ENCODE measurements at places on chromosomes 12 and 14.

DNA sequence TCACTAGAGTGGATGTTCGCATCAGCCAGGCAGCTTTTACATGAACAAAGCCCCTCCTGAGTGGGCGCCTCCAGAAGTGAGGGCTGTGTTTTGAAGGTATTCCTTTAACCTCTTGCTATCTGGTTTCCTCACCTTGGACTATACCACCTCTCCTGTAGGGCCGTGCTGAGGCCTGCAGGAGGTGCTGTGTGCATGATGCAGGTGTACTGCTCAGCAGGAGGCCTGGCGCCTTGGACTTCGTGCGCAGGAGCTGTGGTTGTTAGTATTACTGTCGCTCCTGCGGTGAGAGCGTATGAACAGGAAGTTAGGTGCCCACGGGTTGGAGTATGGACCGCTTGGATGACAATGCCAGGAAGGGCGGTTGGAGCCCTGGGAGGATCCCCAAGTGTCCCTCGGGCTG, 130.7 kb downstream of the TSPAN9 start:
- no peak for DNase-seq

DNA sequence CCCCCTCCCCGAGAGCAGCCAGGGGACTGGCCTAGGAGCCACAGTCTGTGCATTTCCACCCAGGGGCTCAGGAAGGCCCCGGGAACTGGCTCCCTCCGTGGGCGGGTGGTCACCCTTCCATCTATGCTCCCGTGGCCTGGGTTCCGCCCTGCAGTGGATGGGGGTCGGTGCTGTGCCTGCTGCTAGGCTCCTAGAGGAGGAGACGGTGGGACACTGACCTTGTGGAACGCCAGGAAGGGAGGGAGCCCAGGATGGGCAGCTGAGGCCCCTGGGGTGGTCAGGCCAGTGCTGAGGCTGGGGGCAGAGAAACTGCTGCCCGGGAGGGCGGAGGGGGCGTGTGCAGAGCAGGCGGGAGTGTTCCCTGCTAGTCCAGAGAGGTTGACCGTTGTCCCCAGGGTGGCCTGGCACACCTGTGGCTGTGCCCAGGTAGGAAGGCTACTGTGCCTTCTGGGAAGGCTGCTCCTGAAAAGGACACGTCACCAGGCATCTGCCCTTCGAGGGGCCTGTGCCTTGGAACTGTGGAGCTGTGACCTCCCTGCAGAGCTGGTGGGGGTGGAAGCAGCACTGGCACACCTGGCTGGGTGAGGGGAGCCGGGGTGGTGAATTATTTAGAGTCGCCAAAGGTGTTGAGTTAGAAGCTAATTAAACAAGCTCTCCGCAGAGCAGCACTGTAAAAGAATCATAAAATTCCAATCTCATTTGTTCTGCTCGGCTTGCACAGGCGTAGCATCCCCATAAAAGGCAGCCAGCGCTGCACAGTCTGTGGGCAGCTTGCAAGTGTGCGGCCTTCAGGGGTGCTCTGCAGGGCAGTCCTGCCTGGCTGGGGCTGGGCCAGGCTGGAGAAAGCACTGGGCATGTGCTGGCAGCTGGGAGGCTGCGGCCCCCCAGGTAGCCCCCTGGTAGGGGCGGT, 145.1 kb downstream of the KIF26A start:
- DNase-seq: no peak

GRCh38 chr12:116599285-116600136, 40.3 kb downstream of the MAP1LC3B2 start:
- no peak for DNase-seq

DNA sequence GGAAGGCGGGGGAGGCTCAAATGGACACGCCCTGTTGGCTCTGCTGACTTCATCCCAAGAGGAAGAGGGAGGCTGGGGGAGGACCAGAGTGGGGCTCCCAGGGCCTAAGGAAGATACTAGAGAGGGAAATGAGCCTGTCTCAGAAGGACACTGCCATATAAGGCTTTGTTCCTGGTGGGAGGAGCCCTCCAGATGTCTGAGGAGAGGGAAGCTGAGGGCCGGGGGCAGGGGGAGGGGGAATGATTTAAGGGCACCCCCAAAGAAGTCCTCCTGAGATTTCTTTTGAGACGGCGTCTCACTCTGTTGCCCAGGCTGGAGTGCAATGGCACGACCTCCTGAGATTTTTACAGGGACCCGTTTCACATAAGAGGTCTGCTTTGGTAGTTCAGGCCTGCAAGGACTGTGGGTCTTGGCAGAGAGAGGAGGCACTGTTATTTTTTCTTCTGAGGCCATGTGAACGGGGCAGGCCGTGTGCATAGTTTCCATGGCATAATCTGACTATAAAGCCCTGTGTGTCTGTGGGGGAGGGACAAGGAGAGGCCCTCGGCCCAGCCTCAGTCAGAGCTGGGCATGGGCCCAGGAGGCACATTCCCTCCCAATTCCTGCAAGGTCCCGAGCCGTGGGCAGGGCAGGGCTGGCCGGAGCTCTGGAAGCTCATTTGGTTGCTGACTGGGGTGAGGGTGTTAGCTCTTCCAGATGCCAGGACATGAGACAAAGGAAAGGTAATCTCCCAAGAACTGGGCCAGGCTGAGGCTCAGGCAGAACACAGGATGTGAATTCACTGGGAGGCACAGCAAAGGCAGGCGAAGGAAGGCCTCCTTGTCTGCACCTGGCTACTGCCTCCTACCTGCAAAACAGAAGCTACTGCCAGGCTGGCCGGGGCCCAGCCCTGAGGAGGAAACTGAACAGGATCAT, 22.2 kb upstream of the PLEKHG3 start:
- peak; percentile 17 for DNase-seq

DNA sequence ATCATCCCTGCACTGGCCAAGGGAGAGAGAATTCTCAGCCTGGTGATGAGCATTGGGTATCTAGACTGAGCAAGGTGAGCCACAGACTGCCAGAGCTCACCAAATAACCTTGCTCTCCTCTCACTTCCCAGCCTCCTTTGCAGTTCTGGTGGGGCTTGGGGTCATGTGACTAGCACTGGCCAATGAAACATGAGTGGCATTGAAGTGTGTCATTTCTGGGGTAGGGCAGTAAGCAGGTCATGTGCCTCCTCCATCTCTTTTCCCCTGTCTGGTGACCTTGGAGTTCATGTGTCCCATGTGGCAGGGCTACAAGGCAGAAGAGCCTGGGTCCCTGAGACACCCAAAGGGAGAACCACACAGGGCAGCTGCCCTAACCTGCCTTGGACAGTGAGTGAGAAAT, 3.6 kb upstream of the KRT72 start:
- DNase-seq: no peak

DNA sequence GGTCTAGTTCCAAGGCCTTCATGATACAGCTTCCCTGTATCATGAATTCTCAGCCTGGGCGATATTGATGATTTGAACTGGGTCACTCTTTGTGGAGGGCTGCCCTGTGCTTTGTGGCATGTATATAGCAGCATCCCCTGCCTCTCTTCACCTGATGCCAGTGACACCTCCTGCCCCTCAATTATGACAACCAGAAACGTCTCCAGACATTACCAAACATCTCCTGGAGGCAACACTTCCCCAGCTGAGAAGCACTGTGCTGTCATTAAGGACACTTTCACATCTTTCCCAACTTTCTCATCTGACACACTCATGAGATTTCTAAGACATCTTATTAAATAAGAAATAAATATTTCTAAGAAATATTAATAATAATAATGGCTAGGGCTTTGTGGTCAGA, 315.3 kb downstream of the BCL11B start:
- no peak for DNase-seq

GRCh38 chr14:51527073-51527472, 124.6 kb upstream of the FRMD6 start:
- DNase-seq: no peak
